H1 (cell line): ENCODE measurements at places on chromosomes 2 and 18. TPM values are rescaled to one million over a fixed set of nuclear protein-coding genes. Genes with fewer than 3 reads are reported as not detected.

- H3K36me3 ChIP-seq = no peaks in the 10 kb centered on the region
- no peaks in the 10 kb centered on the region for H3K4me1 ChIP-seq
- no peak for DNase-seq
Measured at GRCh38 chr2:46743021-46743420, 172.6 kb downstream of the MCFD2 start.

MYL1 gene
- not detected in 2 replicates for total RNA-seq

DNA sequence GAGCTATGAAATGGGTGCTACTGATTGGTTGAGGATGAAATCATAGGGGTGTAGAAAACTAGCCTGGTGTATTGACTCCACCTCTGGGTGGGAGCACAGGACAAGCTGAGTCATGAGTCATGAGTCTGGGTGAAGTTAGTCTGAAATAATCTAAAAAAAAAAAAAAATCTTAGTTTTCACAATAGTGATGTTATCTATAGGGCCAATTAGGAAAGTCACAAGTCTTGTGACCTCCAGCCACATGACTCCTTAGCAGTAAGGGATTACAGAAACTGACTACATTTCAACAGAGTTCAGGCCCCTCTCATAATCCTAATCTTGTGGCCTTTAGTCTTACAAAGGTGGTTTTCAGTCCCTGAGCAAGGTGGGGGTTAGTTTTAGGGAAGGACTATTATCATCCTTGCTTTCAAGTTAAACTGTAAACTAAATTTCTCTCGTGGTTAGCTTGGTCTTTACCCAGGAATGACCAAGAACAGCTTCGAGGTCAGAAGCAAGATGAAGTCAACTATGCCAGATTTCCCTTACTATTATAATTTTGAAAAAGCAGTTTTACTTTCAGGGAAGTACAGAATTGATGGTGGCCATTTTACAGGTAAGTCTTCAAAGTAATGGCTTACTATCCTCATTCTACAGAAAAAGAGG is 338.0 kb upstream of the GYPC start:
- no peaks in the 10 kb centered on the region for H3K36me3 ChIP-seq
- no peaks in the 10 kb centered on the region for H3K27me3 ChIP-seq
- DNase-seq = no peak
- H3K27ac ChIP-seq = no peak overlapping the region

- H3K27ac ChIP-seq = no peak overlapping the region
- no peaks in the 10 kb centered on the region for H3K36me3 ChIP-seq
- peaks cover 5% of the 10 kb centered on the region for H3K4me1 ChIP-seq
Measured at GRCh38 chr2:186309901-186310300, 176.2 kb upstream of the ZC3H15 start.

- no peak overlapping the region for H3K27ac ChIP-seq
- H3K27me3 ChIP-seq = no peaks in the 10 kb centered on the region
- no peaks in the 10 kb centered on the region for H3K4me1 ChIP-seq
Measured at GRCh38 chr2:86143307-86143706, 37.3 kb downstream of the PTCD3 start.

LYG1 gene
- 0.86 TPM in 1 of 2 replicates, not detected in the other for total RNA-seq

DNA sequence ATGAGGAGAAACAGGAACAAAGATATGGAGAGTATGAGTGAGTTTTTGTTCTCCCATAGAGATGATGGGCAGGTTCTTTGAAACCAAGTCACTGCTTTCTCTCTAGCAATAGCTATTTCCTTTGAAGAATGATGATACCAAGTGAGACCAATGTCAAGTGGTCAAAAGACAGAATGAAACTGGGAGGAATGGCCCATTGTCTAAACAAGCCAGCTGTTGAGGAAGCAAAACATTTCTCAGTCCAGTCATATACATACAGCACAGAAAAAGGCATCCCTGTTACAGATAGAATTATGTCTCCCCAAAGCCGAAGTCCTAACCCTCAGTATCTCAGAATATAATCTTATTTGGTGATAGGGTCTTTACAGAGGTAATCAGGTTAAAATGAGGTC is 66.1 kb upstream of the EPC2 start:
- peaks cover 4% of the 10 kb centered on the region; the same call in 1 of the 2 replicates for H3K4me1 ChIP-seq
- H3K36me3 ChIP-seq = no peaks in the 10 kb centered on the region
- H3K4me3 ChIP-seq = no peak overlapping the region
- no peak for DNase-seq
- peaks cover 4% of the 10 kb centered on the region for H3K27me3 ChIP-seq

G6PC2 gene
- total RNA-seq = not detected in 2 replicates

DNA sequence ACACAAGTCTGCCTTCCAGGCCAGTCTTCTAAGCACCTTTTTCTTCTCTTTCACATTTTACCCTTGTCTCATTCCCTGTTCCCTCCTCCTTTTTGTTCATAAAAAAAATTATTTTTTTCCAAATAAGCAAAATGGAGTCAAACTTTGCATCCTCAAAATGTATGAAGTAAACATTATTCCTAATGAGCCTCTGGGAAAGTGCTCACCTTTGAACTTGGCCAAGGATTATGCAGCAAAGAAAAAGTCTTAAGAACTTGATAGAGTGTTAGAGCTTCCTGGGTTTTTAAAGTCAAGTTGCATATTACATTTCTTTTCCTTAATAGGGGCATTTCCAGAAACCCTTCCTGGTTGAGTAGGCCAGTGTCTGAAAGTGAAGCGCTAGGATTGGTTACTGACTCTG is 31.6 kb downstream of the EPAS1 start:
- no peak overlapping the region for H3K27ac ChIP-seq
- no peaks in the 10 kb centered on the region; the same call in 1 of the 2 replicates for H3K4me1 ChIP-seq
- no peak for DNase-seq
- H3K4me3 ChIP-seq = no peak overlapping the region
- H3K36me3 ChIP-seq = no peaks in the 10 kb centered on the region

- no peaks in the 10 kb centered on the region for H3K27me3 ChIP-seq
- no peak overlapping the region for H3K4me3 ChIP-seq
- no peaks in the 10 kb centered on the region for H3K4me1 ChIP-seq
- no peak overlapping the region for H3K27ac ChIP-seq
- DNase-seq = no peak
Measured at GRCh38 chr2:188524519-188525113, 232.9 kb downstream of the GULP1 start.

DNA sequence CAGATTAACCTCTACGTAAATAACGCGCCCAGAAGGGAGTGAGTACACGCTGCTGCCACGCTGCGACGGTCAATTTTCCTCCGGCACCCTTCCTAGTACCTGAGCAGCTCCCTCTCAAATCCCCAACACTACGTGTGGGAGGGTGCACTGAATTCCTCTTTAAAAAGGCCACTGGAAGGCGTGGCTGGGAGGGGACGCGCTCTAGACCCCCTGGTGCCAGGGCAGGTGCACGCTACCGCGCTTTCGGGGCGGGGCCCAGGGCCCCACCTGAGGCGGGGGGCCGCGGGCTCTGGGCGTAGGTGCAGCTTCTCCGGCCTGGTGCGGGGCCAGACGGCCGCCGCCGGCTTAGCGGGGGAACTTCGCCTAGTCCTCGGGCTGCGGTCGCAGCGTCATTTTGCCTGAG is 668 bp upstream of the ANKRD12 start:
- peaks cover 3% of the 10 kb centered on the region; the same call in 1 of the 2 replicates for H3K4me1 ChIP-seq
- peaks cover 16% of the 10 kb centered on the region; the same call in 1 of the 2 replicates for H3K36me3 ChIP-seq
- peak; percentile 62 for DNase-seq
- H3K27ac ChIP-seq = peak overlapping the region; percentile 92
- H3K27me3 ChIP-seq = no peaks in the 10 kb centered on the region

DNA sequence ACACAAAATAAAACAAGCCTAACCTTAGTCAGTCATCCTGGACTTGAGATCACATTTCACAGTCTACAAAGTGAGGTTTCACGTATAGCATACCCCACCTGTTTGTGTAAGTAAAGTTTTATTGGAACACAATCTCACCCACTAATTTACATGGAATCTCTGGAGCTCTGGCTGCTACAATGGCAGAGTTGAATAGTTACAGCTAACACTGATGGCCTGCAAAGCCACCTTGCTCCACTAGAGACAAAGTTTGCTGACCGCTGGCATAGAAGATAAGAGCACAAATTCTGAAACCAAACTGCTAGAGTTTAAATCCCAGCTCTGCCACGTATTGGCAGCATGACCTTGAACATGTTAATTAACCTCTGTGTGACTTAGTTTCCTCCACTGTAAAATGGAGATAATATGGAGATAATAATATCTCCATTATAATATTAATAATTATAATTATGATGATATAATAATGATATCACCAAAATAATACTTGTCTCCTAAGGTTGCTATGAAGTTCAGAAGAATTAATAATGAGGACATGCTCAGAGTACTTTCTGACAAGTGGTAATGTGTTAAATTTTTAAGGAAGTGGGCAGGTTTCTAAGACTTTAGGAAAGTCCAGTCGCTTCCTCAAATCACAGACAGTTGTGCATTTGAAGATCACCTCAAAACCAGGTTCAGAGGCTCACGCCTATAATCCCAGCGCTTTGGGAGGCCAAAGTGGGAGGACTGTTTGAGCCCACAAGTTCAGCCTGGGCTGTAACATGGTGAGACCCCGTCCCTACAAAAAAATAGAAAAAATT is 204.6 kb downstream of the SH3RF3 start:
- H3K27me3 ChIP-seq = no peaks in the 10 kb centered on the region
- peaks cover 5% of the 10 kb centered on the region; the same call in 1 of the 2 replicates for H3K4me1 ChIP-seq
- no peak overlapping the region for H3K27ac ChIP-seq
- H3K4me3 ChIP-seq = no peak overlapping the region

NPAS2 gene
- 0.65 and 1.8 TPM in 2 replicates for total RNA-seq

GRCh38 chr18:37138456-37138855 is 309.5 kb downstream of the KIAA1328 start:
- no peak overlapping the region for H3K4me3 ChIP-seq
- H3K4me1 ChIP-seq = no peaks in the 10 kb centered on the region
- no peak for DNase-seq

- peak overlapping the region; percentile 43; the same call in 1 of the 2 replicates for H3K4me3 ChIP-seq
- no peaks in the 10 kb centered on the region for H3K27me3 ChIP-seq
- H3K36me3 ChIP-seq = no peaks in the 10 kb centered on the region
- H3K27ac ChIP-seq = no peak overlapping the region
Measured at GRCh38 chr18:46152436-46152807, 48.2 kb downstream of the HAUS1 start.

CD207 gene
- total RNA-seq = not detected in 2 replicates

RAB17 gene
- total RNA-seq = 83.4 and 83.8 TPM in 2 replicates

PRSS56 gene
- not detected in 2 replicates for total RNA-seq

DNA sequence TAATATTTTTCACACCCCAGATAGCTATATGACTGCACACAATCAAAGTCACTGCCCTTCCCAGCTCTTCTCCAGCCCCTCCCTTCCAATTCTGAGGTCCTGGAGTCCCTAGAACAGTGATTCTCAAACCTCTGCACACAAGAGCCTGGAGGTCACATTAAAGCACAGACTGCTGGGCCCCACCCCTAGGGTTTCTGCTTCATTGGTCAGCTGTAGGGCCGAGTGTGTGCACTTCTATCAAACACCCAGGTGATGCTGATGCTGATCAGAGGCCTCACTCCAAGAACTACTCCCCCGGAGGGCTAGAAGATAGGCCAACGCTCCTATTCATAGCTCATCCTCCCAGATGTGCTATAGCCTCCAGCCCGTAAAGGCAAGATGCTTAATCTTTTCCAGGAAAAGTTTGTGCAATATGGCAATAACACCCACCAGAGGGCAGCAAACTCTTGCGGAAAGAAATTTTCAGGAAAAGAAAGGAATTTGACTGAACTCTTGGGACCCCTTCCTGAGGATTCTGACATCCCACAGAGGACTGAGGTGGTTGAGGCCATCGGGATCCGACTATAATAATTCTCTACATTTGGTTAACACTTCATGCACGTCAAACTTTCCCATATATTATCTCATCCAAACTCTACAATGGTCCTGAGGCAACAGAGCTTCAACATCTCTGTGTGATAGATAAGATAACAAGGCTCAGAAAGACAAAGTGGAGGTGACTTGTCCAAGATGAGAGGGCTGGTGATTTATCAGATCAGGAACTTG is 194.2 kb upstream of the PKDCC start:
- no peaks in the 10 kb centered on the region for H3K4me1 ChIP-seq
- no peak overlapping the region for H3K27ac ChIP-seq
- no peaks in the 10 kb centered on the region for H3K27me3 ChIP-seq
- no peaks in the 10 kb centered on the region for H3K36me3 ChIP-seq

OSGEPL1 gene
- total RNA-seq = 11.8 and 15.7 TPM in 2 replicates

AOX1 gene
- total RNA-seq = 4.9 and 5.6 TPM in 2 replicates

DNA sequence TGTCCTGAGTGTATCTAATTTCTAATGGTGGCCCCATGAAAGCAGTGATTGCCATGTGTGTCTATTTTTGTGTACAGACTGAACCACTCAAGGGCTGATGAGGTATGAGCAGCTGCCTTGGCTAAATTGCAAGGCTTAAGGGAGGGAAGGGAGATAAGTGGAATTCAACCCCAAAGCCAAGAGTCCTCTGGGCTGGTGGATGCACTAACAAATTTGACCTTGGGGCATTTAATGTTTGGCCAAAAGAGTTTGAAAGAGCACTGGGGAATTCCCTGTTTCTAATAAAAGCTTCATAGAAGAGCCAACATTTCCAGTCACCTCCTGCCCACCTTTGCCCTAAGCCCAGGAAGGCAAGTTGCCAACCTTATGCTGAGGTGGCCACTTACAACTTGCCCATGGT is 172.1 kb downstream of the SETBP1 start:
- no peaks in the 10 kb centered on the region for H3K27me3 ChIP-seq
- no peak for DNase-seq
- H3K27ac ChIP-seq = no peak overlapping the region

KIAA2012 gene
- total RNA-seq = not detected in 2 replicates

LOXHD1 gene
- total RNA-seq = not detected in 2 replicates

GRCh38 chr2:64222351-64222750 is 78.1 kb upstream of the PELI1 start:
- H3K36me3 ChIP-seq = no peaks in the 10 kb centered on the region
- no peak overlapping the region for H3K4me3 ChIP-seq
- peaks cover 9% of the 10 kb centered on the region for H3K4me1 ChIP-seq

DNA sequence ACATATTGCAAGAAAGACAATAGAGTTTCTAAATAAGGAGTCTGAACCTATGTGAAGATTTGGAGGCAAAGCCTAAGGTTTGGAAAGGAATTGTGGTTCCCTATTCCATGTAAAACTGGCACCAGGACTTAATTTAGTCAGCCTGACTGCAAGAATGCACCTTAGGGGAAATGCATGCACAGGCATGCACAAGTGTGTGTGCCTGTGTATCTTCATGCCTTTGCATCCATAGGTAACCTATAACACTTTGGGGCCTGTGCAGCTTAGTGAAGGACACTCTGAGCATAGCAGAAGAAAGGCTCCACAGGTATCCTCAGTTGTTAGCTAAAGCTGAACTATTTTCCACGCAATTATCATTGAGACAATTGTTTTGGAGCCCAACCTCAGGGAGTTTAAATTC is 73.4 kb downstream of the RPRM start:
- no peaks in the 10 kb centered on the region for H3K4me1 ChIP-seq
- no peaks in the 10 kb centered on the region for H3K36me3 ChIP-seq
- H3K27ac ChIP-seq = no peak overlapping the region
- H3K27me3 ChIP-seq = no peaks in the 10 kb centered on the region

RNU2-63P gene
- 6.6 and 8.3 TPM in 2 replicates for total RNA-seq

HOXD12 gene
- total RNA-seq = not detected in 2 replicates

ACKR3 gene
- 0.73 and 1.4 TPM in 2 replicates for total RNA-seq

ZAP70 gene
- total RNA-seq = not detected in 2 replicates

KDSR gene
- 43.5 and 50.5 TPM in 2 replicates for total RNA-seq

OTOF gene
- not detected in 2 replicates for total RNA-seq

MTLN gene
- 38.6 and 46.8 TPM in 2 replicates for total RNA-seq

- no peak overlapping the region for H3K27ac ChIP-seq
- no peaks in the 10 kb centered on the region for H3K4me1 ChIP-seq
- DNase-seq = no peak
- H3K27me3 ChIP-seq = no peaks in the 10 kb centered on the region
- H3K4me3 ChIP-seq = no peak overlapping the region
- no peaks in the 10 kb centered on the region for H3K36me3 ChIP-seq
Measured at GRCh38 chr2:206572725-206573124, 69.6 kb upstream of the FAM237A start.
